ENCODE measurements at places on chromosomes 5 and 9.

DNA sequence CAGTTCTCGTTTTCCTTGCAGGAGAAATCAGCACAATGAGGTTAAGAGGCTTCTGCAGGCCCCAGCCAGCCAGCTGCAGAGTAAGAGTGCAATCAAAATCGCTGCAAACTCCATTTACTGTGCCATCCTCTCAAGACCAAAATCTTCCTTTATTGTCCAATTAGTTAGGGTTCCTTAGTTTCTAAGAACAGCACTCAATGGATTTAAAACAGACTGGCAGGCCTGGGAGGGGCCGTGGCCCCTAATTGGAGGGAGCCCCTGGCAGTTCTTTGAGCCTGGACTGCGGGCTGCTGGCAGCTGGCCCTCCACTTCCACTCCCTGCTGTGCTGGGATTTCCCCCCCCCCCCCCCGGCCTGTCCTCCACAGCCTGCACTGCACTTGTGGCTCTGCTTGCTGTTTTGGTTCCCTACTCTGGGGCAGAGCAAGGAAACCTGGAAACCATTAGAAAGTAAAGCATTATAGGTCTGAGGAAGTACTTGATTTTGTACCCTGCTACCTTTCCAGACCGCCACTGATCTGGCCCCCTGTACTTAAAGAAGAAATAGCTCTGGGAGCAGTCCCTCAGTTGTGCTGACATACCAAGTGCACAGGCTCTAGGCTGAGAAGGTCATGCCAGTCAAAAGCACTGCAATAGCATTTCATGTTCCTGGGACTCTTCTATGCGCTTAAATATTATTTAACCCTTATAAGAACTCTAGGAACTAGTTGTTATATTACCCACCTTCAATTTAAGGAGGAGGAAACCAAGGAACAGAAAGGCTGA is 129.0 kb downstream of the APBA1 start:
- DNase-seq = no peak

- no peak for DNase-seq
Measured at GRCh38 chr5:65862384-65862783, 64.0 kb upstream of the ERBIN start.

DNA sequence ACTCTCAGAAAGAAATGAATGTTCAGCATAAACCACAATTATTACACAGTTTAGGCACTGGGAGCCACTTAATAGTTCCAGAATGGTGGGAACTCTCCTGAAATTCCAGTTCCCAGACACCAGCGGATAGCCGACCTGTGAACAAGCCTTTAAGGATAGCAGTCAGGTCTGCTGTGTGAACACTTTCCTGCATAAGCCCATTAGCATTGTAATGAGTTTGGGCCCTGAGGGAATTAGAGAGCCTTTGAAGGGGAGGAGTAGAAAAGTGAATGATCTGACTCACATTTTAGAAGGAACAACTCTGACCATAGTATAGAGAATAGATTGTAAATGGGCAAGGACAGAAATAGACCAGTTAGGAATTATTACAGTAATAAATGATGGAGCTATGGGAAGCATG is 189.1 kb downstream of the ADGRV1 start:
- DNase-seq = no peak

DNA sequence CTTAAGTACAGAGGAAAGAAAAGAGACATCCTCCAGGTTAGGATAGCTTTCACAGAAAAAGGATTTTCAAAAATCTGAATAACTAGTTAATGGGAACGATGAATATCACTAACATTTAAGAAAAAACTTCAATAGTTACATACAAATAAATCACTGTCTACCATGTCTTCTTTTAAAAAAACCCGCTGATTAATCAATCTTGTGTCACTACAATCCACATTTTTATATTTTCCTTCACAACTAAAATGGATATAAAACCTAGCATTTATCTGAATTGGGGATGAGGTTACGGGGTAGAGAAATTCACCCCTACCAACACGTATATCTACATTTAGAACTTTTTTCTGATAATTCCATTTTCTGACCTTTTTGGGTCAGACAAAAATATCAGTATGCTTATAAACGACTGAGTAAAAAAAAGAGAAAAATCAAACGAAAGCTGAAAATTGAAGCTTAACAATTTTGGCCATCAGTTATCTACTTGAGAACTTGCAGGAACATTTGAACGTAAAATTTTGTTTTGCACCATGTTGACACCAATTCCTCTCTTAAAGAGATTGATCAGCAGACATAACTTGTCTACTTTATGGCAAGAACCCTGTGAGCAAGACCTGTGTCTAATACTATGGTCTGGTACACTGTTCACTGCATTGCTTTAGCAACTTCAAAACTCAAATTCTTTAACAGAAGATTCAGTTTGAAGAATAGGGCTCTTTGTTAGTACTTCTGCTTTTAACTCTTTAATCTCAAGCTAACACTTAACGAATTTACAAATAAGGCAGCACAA is 4.8 kb downstream of the NR3C1 start:
- DNase-seq = no peak

DNA sequence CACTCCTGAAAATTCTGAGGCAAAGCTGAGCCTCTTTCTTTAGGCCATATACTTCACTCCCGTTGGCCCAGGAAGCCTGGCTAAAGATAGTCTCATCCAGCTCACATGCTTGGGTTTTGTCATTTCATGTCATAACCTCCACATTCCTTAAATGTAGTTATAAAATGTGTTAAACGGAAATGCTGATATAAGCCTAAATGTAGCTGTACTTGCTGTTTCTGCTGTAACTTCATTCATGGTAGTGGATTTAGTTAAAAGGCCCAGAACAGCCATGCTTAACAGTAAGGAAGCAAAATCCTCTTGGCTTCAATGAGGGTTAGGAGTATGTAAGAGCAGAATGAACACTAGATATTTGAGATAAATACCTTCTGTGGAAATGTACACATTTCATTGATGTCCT is 135.8 kb upstream of the TMEM161B start:
- no peak for DNase-seq

DNA sequence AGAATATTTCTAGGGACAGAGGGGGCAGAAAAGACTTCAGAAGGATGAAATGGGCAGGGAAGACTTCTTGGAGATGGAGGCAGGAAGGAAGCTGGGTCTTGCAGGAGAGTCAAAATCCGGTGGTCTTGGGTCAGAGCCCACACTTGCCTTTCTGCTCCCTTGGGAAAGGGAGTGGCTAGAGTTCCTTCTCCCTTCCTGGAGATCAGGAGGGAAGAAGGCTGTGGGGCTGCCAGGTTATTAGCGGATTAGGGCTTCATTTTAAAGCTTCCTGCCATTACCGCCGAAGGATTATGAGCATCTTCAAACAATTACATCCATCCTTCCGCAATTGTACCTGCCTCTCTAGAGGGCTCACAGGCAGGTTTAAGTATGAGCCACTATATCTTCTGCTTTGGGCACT is 19.2 kb upstream of the SYNPO start:
- DNase-seq = no peak

GRCh38 chr5:65061250-65061973 is 292.7 kb downstream of the CWC27 start:
- no peak for DNase-seq

DNA sequence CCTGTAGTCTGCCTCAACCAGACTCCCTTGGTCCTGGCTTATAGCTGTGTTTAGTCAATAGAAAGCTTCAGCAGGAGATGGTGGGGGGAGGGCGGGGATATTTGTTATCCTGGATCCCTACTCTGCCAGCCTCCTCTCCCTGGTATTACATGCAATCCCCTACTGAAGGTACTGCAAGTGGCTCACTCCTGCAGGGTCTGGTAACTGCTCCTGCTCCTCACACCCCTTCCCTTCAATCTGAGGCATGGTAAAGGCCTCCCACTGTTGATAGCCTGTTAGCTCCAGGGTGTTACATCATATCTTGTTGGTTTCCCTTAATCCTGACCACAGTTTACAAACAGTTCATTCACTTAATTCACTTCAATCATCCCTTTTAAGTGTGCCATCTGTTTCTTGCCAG is 137.5 kb downstream of the AP3B1 start:
- DNase-seq = no peak

DNA sequence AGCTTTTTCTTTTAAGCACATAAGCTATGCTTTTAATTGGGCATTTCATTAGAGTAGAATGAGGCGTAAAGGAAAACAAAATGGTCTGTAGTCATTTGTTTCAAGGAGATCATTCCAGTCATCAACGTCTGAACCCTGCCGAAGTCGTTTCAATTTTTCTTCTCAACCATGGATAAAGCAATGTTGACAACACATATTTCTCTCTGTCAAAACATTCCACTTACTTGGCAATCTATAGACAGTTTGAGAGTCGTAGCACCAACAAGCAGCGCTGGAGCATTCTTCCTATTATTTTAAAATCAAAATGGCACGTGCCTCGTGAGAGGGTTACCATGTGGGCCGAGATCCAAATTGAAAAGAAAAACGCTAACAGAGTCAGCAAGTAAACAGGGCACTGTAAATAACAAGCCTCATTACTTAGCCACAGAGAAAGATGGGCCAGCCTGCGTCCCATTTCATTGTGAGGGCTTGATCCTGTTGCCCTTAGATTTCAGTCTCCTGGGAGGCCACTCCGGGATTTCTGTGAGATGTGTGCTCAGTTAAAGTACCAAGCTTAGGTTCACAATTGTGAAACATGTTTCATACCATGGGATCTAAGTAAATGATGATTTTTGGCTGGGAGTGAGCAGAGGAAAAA is 422.9 kb downstream of the DTWD2 start:
- DNase-seq = no peak

DNA sequence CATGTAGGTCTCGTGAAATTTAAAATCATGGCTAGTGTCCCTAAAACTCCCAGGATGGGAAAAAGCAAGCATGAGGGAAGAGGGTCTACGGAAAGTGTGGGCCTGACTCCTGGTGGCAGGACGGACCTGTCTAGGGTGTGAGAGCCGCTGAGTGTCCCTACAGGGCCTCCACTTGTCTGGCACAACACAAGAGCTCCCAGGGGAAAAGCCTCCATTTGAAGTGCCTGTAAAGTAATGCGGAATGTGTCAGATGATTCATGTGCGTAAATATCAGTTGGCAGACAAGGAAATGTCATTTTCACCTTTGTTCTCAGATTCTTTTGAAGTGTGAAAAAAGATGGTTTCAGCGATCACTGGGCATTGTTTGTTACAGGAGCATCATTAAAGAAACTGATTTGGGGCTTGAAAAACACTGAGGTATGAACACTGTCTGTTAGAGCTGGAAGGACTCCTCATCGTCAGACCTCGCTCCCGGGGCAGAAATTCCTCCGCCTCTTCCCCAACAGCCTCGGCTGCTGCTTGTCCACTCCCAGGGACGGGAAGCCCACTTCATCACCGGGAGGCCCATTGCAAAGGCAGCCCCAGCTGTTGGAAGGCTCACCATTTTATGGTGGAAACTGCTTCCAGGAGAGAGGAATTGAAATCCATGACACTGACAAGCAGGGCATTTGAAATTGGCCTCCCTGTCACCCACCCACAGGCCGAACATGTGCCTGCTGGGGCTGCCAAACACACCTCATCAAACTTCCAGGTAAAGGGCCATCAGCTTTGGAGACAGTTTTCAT is 240.8 kb downstream of the FSTL4 start:
- no peak for DNase-seq

DNA sequence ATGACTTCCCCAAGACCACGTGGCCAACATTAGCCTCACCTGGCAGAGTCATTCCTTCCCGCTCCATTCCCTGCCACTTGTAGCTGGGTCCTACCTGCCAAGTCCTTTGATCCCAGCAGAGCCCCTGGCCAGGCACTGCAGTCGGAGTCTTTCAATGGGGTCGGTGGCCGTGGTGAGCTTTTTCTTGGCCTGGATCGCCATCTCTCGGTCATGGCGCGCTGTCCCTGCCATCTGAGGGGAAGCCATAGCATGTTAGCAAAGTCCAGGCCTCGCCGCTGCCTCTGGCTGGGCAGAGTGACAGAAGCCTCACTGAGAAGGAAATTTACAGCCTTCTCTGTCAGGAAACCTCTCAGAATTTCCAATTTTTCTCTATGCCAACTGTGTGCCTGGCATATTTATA is 17.5 kb downstream of the CAPSL start:
- no peak for DNase-seq

DNA sequence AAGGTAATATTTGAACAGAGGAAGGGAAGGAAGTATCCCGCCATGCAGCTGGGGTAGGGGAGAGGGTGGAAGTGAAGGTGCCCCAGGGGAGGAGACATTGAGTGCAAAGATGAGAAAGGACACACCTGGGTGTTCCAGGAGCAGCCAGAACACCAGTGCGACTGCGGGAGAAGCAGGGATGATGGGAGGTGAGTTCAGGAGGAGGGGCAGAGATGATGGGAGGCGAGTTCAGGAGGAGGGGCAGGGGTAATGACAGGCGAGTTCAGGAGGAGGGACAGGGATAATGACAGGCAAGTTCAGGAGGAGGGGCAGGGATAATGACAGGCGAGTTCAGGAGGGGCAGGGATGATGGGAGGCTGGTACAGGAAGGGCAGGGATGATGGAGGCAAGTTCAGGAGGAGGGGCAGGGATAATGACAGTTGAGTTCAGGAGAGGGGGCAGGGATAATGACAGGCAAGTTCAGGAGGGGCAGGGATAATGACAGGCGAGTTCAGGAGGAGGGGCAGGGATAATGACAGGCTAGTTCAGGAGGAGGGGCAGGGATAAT is 17.2 kb upstream of the SPOCK1 start:
- DNase-seq = no peak

- no peak for DNase-seq
Measured at GRCh38 chr9:61667559-61668121, 477.8 kb downstream of the SPATA31A7 start.

DNA sequence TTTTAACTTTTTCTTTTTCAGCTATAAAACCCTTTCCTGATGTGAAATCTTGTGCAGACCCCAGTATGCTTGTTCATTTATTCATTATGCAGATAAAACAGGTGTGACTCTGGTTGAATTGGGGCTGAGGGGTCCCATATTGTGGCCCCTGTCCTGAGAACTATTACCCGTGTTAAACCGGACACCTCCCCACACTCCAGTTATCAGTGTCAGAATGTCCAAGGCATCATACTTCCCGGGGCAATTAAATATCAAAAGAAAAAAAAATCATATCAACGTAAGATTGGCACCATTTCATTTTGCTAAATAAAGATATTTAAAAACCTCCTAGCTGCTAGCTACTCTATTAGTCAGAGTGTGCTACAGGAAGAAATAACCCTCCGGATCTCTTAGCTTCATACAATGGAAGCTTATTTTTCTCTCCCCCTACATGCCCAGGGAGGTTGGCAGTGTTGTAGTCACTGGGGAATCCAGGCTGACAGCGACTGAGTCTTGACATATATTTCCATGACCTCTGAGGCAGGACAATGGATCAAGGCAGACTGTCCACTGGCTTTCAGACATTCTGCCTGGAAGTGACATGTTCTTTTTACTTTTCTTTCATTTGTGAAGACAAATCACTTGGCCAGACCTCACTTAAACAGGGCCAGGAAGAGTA is 170.0 kb downstream of the SEC61B start:
- no peak for DNase-seq

- DNase-seq = no peak
Measured at GRCh38 chr9:35105571-35106342, 2.8 kb upstream of the STOML2 start.
